Stimulated activated CD4-positive, alpha-beta T cell treated with anti-CD3 and anti-CD28 coated beads, Interleukin-1b, Interleukin-23, amount 100 ng/mL, for 1 hour (primary cell): ENCODE measurements at places on chromosomes 1 and 21.

DNA sequence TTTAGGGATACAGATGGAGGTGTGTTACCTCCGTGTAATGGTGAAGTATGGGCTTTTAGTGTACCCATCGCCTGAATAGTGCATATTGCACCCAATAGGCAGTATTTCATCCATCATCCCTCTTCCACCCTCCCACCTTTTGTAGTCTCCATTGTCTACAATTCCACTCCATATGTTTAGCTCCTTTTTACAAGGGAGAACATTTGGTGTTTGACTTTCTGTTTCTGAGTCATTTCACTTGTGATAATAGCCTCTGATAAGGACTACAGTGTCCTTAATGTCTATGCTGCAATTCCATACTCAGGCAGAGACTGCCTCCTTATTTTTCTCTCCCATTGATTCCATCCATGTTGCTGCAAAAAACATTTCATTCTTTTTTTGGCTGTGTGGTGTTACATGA is 48.7 kb downstream of the OVGP1 start:
- no peak for DNase-seq

DNA sequence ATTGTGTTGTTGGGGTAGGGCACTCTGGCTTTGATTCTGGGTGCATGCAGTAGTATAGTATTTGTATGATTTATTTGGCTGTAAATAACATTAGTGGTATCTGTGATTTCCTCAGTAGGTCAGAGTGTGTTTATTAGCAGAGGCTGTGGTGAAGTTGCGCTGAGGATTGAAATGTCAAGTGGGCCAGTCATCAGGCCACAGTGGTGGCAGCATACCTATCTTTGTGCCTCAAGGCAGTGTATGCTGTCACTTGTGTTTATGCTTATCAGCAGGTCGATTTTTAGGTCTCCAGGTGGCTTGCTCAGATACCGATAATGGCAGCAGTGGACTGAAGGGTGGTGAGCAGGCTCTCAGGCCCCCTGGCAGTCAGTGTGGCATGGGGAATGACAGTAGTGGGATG is 11.3 kb downstream of the LY9 start:
- DNase-seq = no peak

- DNase-seq = no peak
Measured at GRCh38 chr1:182215764-182216163, 154.3 kb upstream of the ZNF648 start.

DNA sequence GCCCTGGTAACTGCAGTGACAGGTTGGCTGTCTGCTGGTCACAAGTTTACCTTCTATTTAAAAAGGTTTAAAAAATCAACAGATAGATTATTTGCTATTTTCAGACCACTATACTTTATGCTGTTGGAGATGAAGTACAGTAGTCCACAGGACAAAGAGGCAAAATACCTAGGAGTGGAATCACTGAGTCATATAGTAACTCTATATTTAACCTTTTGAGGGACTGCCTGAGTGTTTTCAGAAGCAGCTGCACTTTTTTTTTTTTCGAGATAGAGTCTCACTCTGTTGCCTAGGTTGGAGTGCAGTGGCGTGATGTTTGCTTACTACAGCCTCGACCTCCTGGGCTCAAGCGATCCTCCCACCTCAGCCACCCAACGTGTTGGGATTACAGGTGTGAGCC is 11.7 kb downstream of the CNIH4 start:
- DNase-seq = no peak

DNA sequence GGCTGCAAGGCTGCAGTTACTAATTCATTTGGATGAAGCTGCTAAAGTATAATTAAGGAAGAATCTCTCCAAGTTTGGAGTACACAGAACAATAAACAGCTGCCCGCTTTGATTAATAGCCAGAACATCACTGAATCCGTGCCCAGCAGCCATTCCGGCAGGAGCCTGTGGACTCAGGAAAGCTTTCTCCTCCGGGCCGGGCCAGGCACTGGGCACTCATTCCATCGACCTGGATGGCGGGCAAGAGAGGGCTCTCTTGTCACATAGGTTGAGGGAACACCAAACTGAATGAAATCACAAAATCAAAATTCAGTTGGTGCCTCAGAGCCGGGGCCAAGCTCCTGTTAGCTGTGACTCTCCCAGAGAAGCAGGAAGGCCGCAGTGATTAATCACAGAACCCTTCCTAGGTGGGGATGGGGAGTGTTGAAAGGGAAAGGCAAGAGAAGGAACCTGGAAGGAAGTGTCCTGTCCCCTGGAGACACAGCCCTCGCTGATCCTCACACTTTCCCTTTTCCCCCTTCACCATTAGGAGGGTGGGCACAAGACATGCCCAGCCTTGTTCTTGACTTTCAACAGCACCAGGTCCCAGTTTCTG is 306.7 kb downstream of the NPHP4 start:
- no peak for DNase-seq

DNA sequence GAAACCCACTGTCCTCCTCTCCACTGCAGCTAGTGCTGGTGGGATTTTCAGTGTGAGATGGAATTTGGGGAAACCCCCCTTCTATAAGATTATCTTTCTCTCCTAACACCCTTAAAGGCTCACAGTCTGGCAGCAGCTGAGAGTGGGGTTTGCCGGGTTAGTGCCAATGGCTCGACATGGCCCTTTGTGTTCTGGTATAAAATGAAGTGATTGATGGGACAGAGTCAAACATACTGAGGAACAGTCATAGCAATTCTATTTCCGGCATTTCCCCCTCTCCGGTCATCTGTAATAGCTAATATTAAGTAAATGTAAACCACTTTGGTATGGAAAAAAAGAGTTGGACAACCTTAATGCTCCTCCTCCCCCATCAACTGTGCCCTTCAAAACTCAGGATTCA is 37.6 kb downstream of the TFF3 start:
- no peak for DNase-seq
